SIG-M5 (cell line): ENCODE measurements at places on chromosomes 5 and 9.

DNA sequence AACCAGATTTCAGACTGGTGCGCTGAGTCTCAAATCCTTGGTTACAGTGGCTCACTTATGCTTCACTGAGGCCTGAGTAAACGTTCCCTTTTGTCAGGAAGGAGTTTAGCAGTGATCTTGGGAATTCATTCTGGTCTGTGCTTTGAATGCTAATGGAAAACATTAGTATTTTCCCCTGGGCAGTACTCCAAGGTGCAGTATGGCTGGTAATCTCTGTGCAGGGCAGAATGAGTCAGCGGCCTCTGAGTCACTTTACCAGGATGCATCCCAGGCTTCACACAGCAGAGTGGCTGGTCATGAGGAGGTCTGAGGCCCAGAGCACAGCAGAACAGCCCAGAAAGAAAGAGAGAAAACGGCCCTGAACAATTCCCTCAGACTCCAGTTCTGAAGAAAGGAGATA, 54.0 kb downstream of the PCA3 start:
- no peak for DNase-seq

GRCh38 chr5:5139777-5140478, at the start of gene ADAMTS16:
ADAMTS16 (plus strand) TSS chr5:5140330; CDS start chr5:5140468, 138 bp downstream.
- no peak for DNase-seq

DNA sequence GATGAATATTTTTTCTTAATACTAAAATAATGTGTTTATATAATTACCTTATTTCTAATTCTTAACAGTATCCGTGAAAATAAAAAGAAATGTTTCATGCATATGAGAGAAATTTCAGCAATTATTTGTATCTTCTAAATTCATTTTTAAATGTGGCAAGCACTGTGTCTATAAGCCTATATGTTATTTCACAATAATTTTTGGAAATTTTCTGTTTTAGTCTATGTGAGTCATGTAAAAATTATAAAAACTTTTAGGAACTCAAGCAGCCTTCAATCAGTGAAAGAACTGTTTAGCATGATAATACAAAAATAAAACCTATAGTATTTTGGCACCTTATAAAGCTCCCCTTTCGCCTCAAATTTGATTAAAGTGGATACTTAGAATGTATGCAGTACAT, 96.8 kb downstream of the ZCCHC7 start:
- DNase-seq, result no peak

DNA sequence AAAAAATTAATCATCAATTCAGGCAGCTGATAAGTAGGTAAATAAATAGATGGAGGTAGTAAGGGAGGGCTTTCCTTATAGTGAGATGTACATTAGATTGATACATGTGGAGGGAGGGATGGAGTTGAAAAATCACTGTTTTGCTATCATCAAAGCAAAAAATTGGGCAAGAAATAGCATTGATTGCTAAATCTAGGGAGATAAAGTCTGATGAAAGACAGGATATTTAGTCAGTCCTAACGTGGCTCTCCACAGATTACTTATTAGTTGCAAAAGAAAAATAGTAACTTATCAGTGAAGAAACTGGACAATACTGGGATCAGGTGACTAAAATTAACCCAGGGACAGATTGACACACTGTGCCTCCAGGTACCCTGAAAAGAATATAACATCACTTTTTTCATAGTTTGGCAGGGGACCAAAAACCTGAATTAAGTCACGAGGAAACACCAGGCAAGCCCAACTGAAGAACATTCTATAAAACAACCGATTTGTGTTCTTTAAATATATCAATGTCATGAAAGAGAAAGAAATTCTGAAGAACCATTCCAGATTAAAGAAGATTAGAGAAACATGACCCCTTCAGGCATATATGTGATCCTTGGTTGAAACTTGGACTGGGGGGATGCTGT, 27.1 kb upstream of the GOLPH3 start:
- no peak for DNase-seq

- DNase-seq, result no peak
These were observed 437.8 kb downstream of the ARHGEF28 start for GRCh38 chr5:74063821-74064220.

DNA sequence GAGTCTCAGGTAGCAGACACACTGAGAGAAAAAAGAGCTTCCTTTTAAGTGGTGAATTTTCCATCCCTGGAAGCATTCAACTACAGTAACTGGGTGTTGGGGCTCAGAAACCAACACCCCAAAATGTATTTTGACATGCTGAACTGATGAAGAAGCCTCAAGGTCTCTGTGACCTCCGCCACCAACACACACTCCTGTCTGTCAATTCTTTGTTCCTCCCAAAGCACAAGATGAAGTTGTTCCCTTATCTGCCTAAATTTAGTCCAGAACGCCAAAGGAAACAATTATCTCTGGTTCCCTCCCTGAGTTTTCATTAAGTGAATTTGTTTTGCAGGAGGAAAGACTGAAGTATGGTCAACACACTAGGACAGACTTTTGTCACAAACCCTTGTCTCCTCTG, 1.4 kb upstream of the CDKN2AIPNL start:
- no peak for DNase-seq

DNA sequence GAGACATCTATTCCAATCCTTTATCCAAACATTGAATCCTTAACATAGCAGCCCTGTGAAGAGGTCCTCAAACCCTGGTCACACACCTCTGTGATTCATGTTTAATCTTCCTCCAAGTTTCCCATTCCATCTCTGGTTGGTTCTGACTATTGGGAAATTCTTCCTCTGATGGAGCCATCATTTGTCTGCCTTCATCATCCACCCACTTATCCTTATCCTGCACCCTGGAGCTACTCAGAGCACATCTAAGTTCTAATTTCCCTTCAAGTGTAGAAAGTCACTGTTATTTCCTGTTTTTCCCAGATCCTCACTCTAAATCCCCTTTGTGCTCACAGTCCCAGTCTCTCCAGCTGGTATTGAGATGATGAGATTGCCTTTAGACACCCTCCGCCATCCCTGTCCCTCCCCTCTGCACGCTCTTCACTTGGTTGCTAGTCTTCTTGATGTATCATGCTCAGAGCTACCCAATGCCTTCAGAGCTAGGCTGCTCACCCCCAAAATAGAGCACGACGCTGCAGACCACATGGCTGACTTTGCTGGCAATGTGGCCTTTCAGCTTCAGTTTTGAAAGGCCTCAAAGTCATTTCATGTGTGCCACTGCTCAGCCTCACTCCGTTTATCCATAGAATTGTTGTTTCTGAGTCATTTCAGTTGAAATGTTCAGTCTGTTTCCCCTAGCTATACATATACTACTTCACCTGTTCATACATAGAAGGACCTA, 154.3 kb downstream of the PALM2AKAP2 start:
- no peak for DNase-seq

GRCh38 chr5:119378075-119378700, 22.4 kb downstream of the TNFAIP8 start:
- no peak for DNase-seq

GRCh38 chr9:3746296-3747275, 220.8 kb upstream of the RFX3 start:
- peak; percentile 23 for DNase-seq

DNA sequence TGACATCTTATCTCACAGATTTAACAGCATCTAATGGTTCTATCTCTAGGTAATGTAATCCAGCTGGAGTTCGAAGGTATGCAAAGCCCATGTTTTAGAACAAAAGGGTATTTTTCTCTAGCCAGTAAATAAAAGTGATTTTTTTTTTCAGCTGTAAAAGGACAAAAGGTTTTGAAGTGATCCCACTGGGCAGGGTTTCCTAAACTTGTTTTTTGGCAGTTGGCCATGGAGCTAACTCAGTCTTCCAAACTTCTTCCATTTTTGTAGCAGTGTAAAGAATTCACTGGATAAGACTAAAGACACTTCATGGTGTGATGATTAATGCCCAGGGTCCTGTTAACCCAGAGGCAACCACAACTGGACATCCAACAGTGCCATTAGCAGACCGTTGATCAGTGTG, 63.8 kb downstream of the TMEM252 start:
- no peak for DNase-seq

DNA sequence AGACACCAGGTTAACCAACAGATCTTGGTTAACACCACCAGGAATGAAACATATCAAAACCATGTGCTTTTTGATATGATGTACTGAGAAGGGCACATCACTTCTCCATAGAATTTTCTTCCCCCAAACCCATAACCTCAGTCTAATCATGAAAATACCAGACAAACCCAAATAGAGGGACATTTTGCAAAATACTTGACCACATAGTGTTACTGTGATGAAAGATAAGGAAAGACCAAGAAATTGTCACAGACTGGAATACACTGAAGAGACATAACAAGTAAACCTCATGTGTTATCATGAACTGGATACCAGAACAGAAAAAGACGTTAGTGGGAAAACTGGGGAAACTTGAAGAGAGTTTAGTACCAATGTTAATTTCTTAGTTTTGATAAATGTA, 74.9 kb upstream of the VCAN start:
- no peak for DNase-seq

DNA sequence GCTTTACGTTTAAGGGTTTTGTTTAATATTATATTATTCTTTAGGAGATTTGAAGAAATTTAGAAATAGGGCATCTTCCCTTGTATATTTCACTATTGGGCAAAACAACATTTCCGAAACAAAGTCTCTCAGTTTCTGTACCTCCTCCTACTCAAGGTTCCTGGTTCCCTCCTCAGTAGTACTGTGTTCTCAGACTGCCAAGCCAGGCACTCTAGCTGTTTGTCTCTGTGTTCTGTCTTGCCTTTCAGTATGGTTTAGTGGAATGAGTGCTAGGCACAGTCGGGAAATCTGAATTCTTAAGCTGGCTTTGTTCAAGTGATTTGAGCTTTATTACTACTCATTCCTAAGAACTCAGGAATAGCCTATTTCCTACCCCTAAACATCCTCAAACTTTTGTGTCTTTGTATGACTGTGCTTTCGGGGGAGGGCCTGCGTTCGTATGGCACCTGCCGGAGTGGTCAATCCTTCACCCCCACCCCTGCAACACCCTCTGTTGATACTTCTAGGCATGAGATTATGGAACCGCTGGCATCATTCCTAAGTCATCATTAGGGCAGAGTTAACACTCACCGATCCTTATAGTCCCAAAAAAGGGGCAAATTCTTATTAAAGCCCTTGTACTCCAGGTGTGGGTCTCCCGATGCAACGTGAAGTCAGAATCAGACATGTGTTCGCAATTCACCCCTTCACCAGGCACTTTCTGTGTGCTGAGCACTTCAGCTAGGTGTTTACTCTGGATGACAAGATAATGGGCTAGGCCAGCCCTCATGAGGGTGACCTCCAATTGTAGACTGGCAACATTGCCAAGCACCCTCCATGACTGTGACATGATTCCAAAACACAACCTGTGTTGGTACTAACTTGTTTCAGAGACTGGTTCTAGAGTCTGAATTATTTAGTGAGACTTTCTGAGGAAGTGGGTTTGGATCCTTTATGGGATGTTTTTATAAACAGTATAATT, 24.5 kb downstream of the SNX18 start:
- DNase-seq, result no peak

DNA sequence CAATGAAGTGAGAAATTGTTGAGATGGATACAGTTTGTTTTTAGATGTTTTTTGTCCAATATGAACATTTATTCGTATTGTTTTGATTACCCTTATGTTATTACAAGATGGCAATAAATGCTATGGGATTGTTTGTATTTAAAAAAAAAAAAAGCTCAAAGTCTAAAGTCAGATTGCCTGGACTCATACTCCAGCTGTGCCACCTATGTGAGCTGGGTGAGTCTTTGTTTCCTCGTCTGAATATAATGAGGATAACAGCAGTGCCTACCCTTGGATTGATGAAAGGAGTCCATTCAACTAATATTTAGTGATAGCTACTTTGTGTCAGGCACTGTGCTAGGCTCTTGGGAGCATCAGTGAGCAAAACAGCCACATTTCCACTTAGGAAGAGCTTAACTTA, 14.6 kb upstream of the CCNJL start:
- no peak for DNase-seq

GRCh38 chr9:107312376-107313050, 29.4 kb downstream of the RAD23B start:
- DNase-seq, result no peak

- no peak for DNase-seq
These were observed 73.3 kb downstream of the FGF18 start for GRCh38 chr5:171492781-171493180.

- no peak for DNase-seq
These were observed 59.4 kb upstream of the LMX1B start for GRCh38 chr9:126554292-126554691.

DNA sequence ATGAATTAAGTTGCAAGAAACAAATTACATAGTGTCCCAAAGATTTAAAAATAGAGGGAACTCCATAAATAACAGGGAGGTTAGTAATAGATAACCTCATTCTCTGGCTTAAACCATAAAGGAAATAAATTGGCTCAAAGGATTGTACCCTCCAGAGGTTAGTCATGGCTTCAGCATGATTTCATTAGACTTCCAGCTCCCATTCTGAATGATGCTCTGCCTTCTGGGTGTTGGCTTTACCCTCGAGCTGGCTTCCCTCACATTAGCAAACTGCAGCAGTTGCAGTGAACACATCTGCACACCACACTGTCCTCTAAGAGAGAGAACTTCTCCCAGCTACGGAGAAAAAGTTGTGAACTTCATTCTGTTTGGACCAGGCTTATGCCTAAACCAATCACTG, 70.4 kb downstream of the RGS7BP start:
- DNase-seq, result no peak

GRCh38 chr9:131296460-131296859, 6.9 kb downstream of the PLPP7 start:
- DNase-seq, result no peak

DNA sequence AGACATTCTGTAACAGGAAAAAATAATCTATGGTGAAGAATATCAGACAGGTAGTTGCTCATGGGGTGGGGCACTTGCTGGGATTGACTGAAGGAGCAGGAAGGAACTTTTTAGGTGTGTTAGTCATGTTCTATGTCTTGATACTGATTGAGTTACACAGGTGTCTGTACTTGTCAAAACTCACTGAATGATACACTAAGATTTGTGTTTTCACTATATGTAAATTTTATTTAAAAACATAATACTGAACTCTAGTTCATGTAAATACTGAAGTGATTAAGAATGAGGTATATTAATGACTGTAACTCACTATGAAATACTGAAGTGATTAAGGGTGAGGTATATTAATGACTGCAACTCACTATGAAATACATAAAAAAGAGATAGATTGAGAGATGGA, 28.5 kb downstream of the IL6ST start:
- DNase-seq, result no peak
